ENCODE measurements at places on chromosomes 3 and 15.

DNA sequence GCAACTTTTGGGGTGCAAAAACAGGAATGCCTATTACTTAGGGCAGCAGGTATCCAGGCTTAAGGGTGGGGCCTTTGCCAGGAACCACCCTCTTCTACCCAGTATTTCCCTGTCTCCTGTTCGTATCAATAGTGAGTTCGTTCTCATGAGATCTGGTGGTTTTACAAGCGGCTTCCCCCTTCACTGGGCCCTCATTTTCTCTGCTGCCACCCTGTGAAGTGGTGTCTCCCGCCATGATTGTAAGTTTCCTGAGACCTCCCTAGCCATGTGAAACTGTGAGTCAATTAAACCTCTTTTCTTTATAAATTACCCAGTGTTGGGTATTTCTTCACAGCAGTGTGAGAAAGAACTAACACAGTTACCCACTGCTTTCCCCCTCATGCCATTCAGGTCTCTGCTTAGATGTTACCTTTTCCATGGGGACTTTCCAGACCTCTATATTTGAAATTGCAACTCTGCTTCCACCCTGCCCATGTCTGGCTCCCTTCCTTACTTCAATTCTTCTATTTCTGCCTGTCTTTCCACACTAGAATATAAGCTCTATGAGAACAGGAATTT lies 23.9 kb upstream of the TRA2B start:
- DNase-seq = no peak

DNA sequence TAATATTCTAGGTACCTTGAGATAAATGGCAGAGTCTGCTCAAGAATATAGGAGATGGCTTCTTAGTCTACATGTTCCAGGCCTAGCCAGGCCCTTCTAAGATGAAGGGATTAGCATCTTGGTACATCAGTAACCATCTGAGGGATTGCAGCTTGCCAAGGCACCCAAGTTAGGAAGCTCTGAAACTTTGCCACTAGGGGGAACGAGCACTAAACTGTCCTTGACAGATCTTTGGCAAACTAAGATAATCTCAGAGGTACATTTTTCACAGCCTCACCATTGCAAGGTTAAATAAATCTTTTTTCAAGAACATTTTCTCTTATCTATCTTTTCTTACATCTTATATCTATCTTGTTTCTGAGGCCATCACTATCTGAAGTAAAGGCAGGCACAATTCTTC lies 351.2 kb downstream of the RAP2B start:
- no peak for DNase-seq

DNA sequence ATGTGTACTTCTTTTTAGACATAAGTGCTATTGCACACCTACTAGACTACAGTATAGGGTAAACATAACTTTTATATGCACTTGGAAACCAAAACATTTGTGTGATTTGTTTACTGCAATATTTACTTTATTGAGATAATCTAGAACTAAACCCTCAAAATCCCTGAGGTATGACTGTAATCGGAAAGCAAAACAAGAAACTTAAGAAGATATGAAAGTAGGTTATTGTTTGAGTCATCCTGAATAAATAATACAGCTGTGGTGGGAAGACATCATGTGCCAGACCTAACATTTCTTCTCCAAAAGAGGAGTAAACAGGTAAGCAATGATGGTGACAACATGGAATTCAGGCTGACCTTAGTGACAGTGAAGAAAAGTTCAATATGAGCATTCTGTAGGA lies 765.5 kb downstream of the OTOL1 start:
- DNase-seq = no peak

- no peak for DNase-seq
Observed at GRCh38 chr3:184791171-184791570, 20.8 kb upstream of the VPS8 start.
